ENCODE measurements at places on chromosomes 16 and 17. TPM values are rescaled to one million over a fixed set of nuclear protein-coding genes. Genes with fewer than 3 reads are reported as not detected.

CSH1 gene
- total RNA-seq: 0.92 TPM

CFAP97D1 gene
- not detected for total RNA-seq

RPL27 gene
- total RNA-seq: 1,179 TPM

MYH2 gene
- total RNA-seq: not detected

RAPGEFL1 gene
- total RNA-seq: 4.0 TPM

INCA1 gene
- 1.6 TPM for total RNA-seq

SETD6 gene
- 9.9 TPM for total RNA-seq

TOX3 gene
- total RNA-seq: 11.8 TPM

WNT9B gene
- 2.6 TPM for total RNA-seq

CTF1 gene
- 1.7 TPM for total RNA-seq

TBC1D3D gene
- total RNA-seq: not detected

EMP2 gene
- total RNA-seq: 23.4 TPM

GRCh38 chr17:9818760-9819159 lies 3.1 kb downstream of the GSG1L2 start:
- H3K36me3 ChIP-seq: no peaks in the 10 kb centered on the region
- no peak for DNase-seq
- H3K4me3 ChIP-seq: no peak overlapping the region
- H3K4me1 ChIP-seq: no peaks in the 10 kb centered on the region
- no peak overlapping the region for H3K27ac ChIP-seq

GRCh38 chr16:49563666-49564065 lies 190.1 kb downstream of the C16orf78 start:
- no peak overlapping the region for H3K4me3 ChIP-seq
- no peaks in the 10 kb centered on the region for H3K36me3 ChIP-seq
- peaks cover 3% of the 10 kb centered on the region for H3K4me1 ChIP-seq
- no peak overlapping the region for H3K27ac ChIP-seq

DNA sequence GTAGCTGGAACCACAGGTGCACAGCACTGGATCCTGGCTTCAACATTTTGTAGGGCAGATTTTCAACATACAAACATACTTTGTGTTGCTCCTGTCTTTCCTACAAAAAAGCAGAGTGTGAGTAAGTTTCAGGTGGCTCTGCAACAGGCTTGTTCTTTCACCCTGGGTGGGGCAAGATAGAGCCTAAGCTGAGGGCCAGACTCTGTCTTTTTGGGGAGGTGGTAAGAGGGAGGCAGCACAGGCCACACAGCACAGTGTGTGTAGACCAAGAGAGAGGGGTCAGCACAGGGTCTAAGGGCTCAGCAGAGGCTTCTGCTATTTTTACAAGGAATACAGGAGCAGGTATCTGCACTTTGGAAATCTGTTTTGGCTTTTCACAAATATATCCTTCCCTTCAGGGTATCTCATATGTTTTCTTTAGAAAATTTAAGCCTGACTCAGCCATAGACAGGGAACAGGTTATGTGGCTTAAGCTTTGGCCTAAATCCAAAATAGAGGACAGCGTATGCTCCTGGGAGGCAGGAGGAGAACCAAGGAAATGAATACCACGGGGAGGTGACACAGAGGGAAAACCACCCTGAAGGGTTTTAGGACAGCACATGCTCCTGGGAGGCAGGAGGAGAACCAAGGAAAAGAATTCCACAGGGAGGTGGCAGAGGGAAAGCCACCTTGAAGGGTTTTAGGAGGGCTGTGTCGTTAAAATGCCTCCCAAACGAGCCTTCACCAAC lies 21.6 kb downstream of the EMC8 start:
- no peak for DNase-seq
- no peaks in the 10 kb centered on the region for H3K27me3 ChIP-seq
- no peaks in the 10 kb centered on the region for H3K36me3 ChIP-seq

DNA sequence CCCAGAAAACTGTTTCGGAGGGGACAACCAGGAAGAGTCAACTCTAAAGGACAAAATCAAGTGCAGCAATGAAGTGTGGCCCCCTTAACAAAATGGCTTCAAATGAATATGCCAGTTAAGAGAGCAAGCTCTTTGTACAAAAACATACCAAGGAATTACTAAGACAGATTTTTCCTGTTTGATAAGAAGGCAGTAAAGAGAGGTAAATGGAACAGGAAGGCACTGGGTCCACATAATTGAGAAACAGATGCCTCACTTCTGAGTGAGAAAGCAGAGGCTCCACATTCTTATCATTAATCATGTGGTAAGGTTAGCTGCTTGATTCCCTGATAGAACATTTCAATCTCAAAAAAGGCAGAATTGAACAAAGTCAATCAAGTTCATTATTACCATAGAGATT lies 44.9 kb downstream of the MBTD1 start:
- no peak for DNase-seq
- H3K27ac ChIP-seq: no peak overlapping the region
- no peak overlapping the region for H3K4me3 ChIP-seq
- H3K36me3 ChIP-seq: no peaks in the 10 kb centered on the region
- no peaks in the 10 kb centered on the region for H3K27me3 ChIP-seq

GRCh38 chr16:11980136-11980844 lies 3.8 kb downstream of the SNX29 start:
- H3K36me3 ChIP-seq: no peaks in the 10 kb centered on the region
- no peak for DNase-seq
- peaks cover 4% of the 10 kb centered on the region for H3K4me1 ChIP-seq
- H3K27ac ChIP-seq: no peak overlapping the region

- peak overlapping the region; percentile 14 for H3K27ac ChIP-seq
- DNase-seq: no peak
- H3K4me3 ChIP-seq: no peak overlapping the region
- no peaks in the 10 kb centered on the region for H3K36me3 ChIP-seq
- H3K27me3 ChIP-seq: no peaks in the 10 kb centered on the region
Measured at GRCh38 chr17:78748730-78749317, 33.2 kb downstream of the CYTH1 start.

DNA sequence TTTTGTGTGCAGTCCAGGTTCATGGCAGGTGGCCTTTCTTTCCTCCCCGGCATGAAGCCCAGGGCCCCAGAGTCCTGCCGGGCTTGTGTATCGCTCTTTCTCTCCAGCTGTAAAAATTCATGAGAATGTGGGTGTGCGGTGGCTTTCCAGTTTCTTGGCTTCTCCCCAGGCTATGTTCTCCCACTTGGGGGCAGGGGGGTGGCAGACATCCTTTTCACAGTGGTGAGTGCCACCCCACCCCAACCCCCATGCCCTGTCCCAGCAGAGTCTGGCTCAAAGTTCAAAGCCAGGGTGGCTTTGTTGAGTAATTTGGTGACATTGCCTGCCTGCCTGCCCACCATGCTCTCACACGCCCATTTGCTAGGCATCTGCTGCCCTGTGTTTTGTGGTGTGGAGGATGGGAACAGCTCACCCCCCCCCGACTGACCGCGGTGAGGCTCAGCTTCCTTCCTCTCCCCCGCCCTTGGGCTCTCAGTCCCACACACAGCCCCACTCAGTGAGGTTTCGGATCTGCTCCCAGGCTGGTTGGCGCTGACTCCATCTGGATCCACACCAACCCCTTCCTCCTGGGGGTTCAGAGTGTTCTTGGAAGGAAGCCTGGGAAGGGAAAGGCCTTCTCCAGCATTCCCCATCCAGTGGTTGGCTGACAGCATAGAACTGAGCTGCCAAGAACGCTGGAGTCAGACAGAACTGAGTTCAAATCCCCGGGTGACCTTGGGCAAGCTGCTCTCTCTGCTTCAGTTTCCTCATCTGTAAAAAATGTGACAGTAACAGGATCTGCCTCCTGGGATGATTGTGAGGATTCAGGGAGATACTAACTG lies 36.0 kb downstream of the CHD9 start:
- H3K36me3 ChIP-seq: no peaks in the 10 kb centered on the region
- peaks cover 51% of the 10 kb centered on the region for H3K4me1 ChIP-seq
- H3K27ac ChIP-seq: peak overlapping the region; percentile 89
- no peak overlapping the region for H3K4me3 ChIP-seq
- no peaks in the 10 kb centered on the region for H3K27me3 ChIP-seq
- peak; percentile 73 for DNase-seq

DNA sequence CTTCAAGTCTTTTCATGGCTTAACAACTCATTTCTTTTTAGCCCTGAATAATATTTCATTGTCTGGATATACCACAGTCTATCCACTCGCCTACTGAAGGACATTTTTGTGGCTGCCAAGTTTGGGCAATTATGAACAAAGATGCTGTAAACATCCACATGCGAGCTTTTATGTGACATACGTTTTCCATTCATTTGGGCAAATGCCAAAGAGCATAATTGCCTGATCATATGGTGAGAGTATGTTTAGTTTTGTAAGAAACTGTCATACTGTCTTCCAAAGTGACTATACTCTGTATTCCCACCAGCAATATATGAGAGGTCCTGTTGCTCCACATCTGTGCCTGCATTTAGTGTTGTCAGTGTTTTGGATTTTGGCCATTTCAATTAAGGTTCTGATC lies 81.3 kb downstream of the ELAC2 start:
- H3K36me3 ChIP-seq: no peaks in the 10 kb centered on the region
- H3K4me3 ChIP-seq: no peak overlapping the region

GRCh38 chr16:17222871-17223401 lies 247.8 kb downstream of the XYLT1 start:
- no peaks in the 10 kb centered on the region for H3K27me3 ChIP-seq
- no peak for DNase-seq
- peaks cover 3% of the 10 kb centered on the region for H3K4me1 ChIP-seq
- no peak overlapping the region for H3K4me3 ChIP-seq

DNA sequence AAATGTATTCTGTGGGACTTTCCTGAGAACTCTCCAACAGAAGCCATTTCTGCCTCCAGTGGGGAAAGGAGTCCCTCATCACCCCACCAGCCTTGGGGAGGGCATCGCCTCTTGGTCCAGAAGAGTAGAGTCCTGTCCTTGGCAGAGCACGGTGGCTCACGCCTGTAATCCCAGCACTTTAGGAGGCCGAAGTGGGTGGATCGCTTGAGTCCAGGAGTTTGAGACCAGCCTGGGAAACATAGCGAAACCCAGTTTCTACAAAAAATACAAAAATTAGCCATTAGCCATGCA lies 41.0 kb downstream of the LYRM1 start:
- no peaks in the 10 kb centered on the region for H3K36me3 ChIP-seq
- H3K4me3 ChIP-seq: no peak overlapping the region
- H3K27ac ChIP-seq: no peak overlapping the region
- H3K27me3 ChIP-seq: no peaks in the 10 kb centered on the region
- H3K4me1 ChIP-seq: no peaks in the 10 kb centered on the region

- H3K27me3 ChIP-seq: no peaks in the 10 kb centered on the region
- no peaks in the 10 kb centered on the region for H3K36me3 ChIP-seq
- no peak for DNase-seq
Measured at GRCh38 chr16:50303041-50303604, 36.8 kb downstream of the ADCY7 start.

- H3K36me3 ChIP-seq: no peaks in the 10 kb centered on the region
- H3K4me3 ChIP-seq: no peak overlapping the region
- H3K27me3 ChIP-seq: no peaks in the 10 kb centered on the region
- H3K27ac ChIP-seq: no peak overlapping the region
Measured at GRCh38 chr16:27767081-27767480, 217.1 kb downstream of the KATNIP start.

- H3K27ac ChIP-seq: peak overlapping the region; percentile 54
- H3K4me3 ChIP-seq: no peak overlapping the region
- H3K27me3 ChIP-seq: no peaks in the 10 kb centered on the region
- no peaks in the 10 kb centered on the region for H3K36me3 ChIP-seq
- DNase-seq: no peak
Measured at GRCh38 chr16:11360641-11361373, 15.5 kb downstream of the RMI2 start.

- H3K4me3 ChIP-seq: no peak overlapping the region
- no peaks in the 10 kb centered on the region for H3K27me3 ChIP-seq
- no peak for DNase-seq
- H3K4me1 ChIP-seq: no peaks in the 10 kb centered on the region
- no peak overlapping the region for H3K27ac ChIP-seq
Measured at GRCh38 chr17:63419949-63420867, 25.9 kb downstream of the CYB561 start.

DNA sequence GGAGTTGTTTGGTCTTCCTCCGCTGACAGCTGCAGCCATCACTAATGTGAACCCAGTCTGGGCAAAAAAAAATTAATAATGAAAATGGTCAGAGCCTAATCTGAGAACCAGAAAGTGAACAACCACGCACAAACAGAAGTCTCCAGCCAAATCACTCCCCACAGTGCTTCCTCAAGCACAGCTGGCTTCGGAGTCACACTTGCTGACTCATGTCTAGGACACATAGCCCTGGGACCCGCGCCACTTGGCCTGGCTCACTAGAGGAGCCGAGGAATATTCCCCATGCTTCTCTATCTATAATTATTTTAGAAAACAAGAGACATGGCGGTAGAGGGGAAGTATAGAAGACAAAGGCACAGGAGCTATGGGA lies 109.1 kb downstream of the ZFHX3 start:
- H3K27me3 ChIP-seq: no peaks in the 10 kb centered on the region
- H3K4me1 ChIP-seq: peaks cover 30% of the 10 kb centered on the region
- DNase-seq: no peak
- H3K4me3 ChIP-seq: no peak overlapping the region

DNA sequence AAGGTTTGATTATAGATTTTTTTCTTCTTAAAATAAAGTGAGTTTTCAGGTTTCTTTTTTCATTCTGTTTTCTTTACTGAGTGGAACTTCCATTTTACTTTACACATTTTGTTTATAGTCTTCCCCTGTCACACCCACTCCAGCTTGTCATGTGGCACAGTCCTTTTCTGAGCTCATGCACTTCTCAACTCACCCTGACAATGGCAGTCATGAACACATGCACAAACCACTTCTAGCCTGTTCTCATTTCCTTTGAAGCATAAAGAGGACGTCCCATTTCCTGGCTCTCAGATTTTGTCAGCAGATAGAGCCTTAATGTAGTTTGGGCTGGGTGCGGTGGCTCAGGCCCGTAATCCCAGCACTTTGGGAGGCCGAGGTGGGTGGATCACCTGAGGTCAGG lies 168.0 kb downstream of the AHSP start:
- H3K4me1 ChIP-seq: no peaks in the 10 kb centered on the region
- H3K4me3 ChIP-seq: no peak overlapping the region
- no peaks in the 10 kb centered on the region for H3K27me3 ChIP-seq
- H3K36me3 ChIP-seq: no peaks in the 10 kb centered on the region
- DNase-seq: no peak

DNA sequence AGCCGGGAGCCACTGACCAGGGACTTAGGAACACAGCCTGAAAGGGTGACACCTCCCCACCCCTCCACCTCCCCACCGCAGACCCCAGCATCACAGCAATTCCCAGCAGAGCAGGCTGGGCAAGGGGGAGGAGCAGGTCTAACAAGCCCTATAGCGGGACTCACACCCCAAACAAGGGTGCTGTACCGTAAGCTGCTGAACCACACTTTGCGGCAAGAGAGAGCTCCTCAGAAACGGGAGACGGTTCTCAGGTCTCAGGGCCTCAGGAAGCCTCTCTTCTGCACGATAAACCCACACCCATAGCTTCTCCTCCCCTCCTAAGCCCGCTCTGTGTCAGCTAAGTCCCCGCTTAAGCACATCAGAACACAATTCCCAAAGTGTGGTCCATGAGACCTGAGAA lies 11.7 kb upstream of the COTL1 start:
- no peak for DNase-seq
- H3K4me3 ChIP-seq: no peak overlapping the region
- no peaks in the 10 kb centered on the region for H3K27me3 ChIP-seq
- no peak overlapping the region for H3K27ac ChIP-seq
- H3K36me3 ChIP-seq: no peaks in the 10 kb centered on the region
